Posterior vena cava (tissue), 2 donors: ENCODE measurements at places on chromosomes 3 and 15. TPM values are rescaled to one million over a fixed set of nuclear protein-coding genes. Genes with fewer than 3 reads are reported as not detected.
A peak's percentile ranks its signal among the peaks of the same experiment; 100 is the strongest.

SOX14 gene
- total RNA-seq = not detected

SH2D7 gene
- not detected for total RNA-seq

NRG4 gene
- not detected for total RNA-seq

SPSB4 gene
- total RNA-seq = 0.76 TPM

GPR149 gene
- not detected for total RNA-seq

SLC2A2 gene
- total RNA-seq = not detected

DNA sequence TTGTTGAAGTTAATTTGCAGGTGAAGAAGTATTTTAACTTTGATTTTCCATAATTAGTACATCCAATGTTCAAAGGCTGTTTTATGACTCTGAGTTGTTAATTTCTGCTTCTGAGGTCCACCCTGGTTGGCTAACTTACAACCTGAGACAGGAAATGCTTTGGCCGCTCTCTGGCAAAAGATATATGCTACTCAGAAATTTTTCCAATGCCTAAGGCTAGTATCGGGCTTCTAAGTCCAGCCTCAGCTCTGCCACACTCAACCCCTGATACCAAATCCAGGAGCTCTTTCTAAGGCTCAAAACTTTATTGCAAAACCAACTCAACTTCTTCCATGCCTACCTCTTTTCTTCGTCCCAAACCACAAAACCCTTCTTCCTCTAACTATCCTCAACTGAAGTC lies 192.9 kb downstream of the NEK10 start:
- no peak for DNase-seq

DNA sequence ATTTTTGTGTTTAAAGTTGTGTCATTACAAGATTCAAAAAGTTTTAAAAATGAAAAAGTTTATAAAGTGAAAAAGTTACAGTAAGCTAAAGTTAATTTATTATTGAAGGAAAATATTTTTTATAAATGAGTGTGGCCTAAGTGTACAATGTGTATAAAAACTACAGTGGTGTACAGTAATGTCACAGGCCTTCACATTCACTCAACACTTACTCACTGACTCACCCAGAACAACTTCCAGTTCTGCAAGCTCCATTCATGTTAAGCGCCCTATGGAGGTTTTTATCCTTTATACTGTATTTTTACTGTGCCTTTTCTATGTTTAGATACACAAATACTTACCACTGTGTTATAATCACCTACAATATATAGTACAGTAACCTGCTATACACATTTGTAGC lies 76.3 kb downstream of the DTWD1 start:
- no peak for DNase-seq

DNA sequence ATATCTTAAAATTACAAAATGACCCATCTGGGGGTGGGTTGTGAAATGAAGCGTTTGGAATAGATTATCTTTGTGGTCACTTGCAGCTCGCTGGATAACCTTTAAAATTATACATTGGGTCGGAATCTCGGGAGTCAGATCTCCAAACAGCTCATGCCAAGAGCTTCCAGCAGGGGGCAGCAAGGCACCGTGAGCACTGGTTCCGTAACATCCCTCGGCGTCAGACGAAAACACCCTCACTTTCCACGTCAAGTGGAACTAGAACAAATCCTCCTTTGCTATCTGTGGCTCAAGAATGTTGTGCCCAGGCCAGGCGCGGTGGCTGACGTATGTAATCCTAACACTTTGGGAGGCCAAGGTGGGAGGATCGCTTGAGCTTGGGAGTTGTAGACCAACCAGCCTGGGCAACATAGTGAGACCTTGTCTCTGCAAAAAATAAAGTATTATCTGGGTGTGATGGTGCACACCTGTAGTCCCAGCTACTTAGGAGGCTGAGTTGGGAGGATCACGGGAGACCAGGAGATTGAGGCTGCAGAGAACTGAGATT lies 31.1 kb downstream of the UMPS start:
- DNase-seq = peak; percentile 97

DNA sequence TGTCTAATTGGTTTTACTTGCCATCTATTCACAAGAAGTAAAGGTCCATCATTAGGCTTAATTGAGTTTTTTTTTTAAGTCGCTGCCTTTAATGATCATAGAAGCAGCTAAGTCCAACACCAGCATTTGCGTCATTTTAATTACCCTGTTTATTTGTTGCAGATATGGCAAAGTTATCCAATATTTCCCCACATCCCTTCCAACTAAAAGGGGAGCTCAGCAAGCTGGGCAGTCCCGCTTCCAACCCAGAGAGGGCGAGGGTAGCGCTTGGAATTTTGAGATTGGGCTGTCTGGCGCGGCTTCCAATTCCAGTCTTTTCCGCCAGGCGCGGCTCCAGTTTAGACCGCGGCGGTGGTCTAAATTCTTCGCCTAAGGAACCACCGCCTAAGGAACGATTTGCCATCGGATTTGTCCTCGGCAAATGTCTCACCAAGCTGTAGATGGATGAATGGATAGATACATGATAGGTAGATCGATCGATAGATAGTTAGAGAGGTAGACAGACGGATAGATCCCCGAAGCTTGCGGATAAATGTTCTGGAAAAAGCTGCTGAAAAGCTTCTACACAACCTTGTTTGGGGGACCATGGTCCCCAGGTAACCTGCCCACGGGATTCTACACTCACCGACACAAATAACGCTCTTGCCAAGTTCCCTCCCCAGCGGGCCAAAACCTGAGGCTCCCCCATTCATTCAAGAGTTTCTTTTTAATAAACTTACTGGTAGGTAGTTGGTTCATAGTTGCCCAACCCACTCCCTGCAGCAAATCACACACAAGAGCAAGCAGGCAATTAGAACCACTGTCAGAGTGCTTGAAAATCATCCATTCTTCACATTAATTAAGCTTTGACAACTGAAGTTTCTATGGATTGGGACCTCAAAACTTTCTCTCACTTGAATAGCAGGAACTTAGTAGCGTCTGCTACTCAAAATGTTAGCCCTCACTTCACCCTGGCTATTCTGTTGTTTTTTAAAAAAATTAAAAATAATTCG lies 49.1 kb downstream of the ZIC4 start:
- DNase-seq = no peak

DNA sequence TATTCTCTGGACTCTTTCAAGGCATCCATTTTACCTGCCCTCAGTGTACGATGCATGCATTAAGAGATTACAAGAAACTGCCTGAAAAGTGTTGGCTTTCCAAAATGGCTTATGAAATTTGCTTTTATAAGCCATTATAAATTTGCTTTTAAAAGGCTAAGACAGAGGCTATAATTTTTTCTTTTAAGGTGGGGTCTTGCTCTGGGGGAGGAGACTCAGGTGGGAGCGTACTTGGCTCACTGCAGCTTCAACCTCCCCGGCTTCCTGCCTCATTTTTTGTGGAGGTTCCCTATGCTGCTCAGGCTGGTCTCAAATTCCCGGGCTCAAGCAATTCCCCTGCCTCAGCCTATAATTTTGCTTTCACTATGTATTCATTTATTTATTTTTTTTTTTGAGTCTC lies 17.6 kb downstream of the TRA2B start:
- DNase-seq = no peak

- DNase-seq = no peak
Measured at GRCh38 chr3:189680723-189681122, 49.5 kb downstream of the TP63 start.

GRCh38 chr15:67809441-67809840 lies 15.9 kb upstream of the SKOR1 start:
- DNase-seq = peak; percentile 56

DNA sequence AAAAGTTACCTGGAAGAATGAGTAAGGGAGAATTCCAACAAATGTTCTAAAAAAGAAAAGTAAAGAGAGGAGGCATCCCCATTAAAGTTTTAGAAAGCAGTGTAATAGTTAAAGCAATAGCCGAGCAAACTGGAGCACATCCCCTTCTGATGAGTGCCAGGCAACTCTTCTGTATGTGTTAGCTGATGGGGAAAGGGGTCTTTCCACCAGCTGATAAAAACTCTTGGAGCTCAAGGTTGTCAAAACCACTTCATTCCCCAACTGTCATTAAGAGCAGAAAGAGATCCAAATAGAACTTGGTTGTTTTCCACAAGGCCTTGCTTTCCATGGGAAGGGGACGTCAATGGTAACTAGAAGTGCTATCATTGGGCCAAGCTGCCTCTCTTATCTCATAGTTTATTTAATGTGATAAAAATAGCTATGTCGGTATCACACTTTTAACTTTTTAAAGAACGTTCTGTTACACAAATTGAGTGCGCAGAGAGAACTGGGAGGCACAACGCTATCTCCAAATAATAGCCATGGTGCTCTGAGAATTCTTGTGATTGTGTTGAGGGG lies 116.9 kb downstream of the POLR2M start:
- DNase-seq = no peak

DNA sequence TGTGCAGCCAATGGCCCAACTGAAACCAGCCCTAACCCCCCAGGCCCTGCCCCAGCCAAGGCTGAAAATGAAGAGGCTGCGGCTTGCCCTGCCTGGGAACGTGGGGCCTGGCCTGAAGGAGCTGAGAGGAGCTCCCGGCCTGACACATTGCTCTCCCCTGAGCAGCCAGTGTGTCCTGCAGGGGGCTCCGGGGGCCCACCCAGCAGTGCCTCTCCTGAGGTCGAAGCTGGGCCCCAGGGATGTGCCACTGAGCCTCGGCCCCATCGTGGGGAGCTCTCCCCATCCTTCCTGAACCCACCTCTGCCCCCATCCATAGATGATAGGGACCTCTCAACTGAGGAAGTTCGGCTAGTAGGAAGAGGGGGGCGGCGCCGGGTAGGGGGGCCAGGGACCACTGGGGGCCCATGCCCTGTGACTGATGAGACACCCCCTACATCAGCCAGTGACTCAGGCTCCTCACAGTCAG lies 11.2 kb downstream of the MAP1A start:
- DNase-seq = no peak

GRCh38 chr3:15263120-15263519 lies 57.1 kb downstream of the CAPN7 start:
- DNase-seq = no peak
